ENCODE measurements at places on chromosomes 12 and 14.

DNA sequence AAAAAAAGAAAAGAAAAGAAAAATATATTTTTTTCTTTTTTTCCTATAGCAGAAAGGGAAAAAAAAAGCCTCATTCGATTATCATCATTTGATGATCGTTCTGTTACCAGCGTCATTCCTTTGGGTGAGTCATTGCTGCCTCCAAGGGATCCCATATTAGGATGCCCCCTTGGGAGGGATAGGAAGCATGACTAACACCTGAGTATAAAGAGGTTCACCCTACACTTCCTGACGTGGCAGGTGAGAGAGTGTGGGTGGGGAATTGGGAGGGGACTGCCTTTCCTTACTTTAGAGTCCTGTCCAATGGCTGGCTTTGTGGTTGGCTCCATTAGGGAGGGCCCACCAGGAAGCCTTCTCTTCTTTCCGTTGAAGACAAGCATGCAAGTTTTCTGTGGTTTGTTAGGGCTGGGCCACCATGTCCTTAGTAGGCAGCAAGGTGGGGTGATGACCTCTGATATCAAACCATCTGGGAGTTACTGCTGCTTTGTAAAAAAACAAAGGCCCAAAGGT, 56.1 kb upstream of the FUT8 start:
- DNase-seq: peak; percentile 86

- DNase-seq: no peak
Measured at GRCh38 chr14:101719045-101719645, 42.4 kb upstream of the PPP2R5C start.

DNA sequence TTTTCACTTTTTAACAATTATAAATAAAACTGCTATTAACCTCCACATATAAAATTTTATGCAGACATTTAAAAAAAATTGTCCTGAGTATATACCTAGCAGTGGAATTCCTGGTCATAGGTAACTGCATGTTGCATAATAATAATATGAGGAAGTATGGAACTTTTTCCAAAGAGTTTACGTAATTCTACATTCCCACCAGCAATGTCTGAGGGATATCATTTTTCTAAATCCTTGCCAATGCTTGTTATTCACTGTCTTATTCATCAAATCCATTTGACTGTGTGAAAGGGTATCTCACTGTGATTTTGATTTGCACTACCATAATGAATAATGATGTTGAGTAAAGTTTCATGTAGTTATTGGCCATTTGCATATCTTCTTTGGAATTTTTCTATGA, 393.8 kb downstream of the LRFN5 start:
- no peak for DNase-seq

GRCh38 chr14:24816929-24817211, 182.9 kb upstream of the GZMB start:
- no peak for DNase-seq

DNA sequence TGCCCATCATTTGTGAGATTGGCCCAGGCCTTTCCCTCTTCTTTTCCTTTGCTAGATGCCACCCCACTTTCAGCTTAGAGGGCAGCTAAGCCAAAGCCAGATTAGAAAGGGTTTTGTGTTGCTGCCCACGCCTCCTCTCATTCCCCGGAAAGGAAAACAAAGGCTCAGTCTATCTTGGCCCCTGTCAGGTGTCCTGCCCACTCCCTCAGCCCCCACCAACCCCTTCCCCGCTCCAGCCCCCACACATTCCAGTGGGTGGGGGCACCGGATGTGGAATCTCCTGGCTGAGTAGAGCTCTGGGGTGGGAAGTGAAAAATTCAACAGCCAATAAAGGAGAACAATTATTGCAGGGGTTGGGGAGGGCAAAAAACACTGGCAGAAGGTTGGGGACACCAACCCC, 2.2 kb downstream of the BLOC1S1 start:
- DNase-seq: no peak

DNA sequence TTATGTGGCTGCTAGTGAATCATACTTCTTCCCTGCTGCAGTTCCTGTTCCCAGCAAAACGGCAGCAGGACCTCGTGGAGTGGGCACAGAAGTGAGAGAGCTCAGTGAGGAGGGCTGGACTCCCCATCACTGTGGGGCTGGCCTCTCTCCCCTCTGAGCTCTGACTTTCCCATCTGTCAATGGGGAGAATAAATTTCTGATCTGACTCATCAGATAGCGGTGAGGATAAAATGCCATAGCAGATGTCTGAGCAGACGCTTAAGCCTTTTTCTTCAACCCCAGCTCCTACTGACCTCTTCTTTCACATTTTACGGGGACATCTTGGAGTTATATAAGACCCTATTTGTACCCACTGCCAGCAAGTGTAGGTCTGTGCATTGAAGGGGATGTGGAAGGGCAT, 116.6 kb downstream of the CRACR2A start:
- no peak for DNase-seq

GRCh38 chr12:102396276-102396675, 84.1 kb downstream of the IGF1 start:
- no peak for DNase-seq

DNA sequence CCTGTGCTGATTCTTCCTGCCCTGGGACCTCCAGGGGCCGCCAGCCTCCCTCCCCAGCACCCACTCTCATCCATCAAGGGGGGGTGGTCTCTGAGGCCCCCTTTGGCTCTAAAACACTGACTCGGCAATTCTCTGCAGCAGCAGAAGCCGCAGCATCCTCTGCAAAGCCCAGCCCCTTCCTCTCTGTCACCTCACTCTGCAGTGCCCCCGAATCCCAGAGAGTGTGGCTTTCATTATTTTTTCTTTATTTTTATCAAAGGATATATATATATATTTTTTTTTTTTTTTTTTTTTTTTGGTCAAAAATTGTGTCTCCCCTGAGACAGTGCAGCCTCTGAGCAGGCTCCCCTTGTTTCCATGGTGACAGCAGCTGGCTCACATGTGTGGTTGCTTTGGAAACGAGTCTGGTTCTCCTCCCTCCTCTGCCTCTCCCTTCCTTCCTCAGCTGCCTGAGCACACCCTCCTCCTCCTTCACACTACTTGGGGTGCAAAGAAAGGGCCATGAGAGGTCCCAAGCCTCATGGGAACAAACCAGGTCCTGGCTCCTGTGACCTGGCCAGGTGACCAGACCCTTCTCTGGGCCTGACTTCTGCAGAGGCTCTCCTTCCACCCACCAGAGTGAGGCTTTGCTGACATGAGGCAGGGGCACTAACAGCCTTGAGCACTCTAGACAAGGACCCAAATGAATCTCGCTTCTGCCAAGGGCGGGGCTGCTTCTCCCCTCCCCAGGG, 100.5 kb downstream of the LRRC74A start:
- DNase-seq: peak; percentile 88

DNA sequence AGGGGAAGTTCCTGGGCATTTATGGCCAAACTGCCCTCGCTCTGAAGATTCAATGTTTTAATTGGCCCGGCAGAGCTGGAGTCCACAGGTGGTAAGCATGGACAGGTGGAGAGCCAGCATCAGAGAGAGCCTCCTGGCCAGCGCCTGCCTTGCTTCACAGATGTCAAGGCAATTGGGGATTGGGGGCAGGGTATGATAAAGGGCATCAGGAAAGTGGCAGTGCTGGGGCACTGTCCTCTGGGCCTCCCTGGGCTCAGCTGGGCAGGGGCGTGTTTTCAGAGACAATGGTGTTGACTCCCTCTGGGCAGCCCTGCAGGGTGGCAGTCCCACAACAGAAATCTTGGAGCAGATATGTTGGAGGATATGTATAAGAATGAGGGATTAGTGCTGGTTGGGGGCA, 237.3 kb downstream of the CACNA1C start:
- DNase-seq: no peak

DNA sequence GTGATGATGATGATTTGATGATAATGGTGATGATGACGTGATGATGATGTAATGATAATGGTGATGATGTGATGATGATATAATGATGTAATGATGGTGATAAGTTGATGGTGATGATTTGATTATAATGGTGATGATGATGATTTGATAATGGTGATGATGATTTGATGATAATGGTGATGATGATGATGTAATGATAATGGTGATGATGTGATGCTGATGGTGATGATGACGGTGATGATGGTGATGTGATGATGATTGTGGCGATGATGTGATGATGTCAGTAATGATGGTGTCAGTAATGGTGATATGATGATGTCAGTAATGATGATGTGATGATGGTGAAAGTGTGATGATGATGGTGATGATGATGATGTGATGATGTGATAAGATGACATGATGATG, 613.4 kb downstream of the AACS start:
- no peak for DNase-seq

- DNase-seq: no peak
Measured at GRCh38 chr14:78248501-78249090, 78.4 kb downstream of the NRXN3 start.

DNA sequence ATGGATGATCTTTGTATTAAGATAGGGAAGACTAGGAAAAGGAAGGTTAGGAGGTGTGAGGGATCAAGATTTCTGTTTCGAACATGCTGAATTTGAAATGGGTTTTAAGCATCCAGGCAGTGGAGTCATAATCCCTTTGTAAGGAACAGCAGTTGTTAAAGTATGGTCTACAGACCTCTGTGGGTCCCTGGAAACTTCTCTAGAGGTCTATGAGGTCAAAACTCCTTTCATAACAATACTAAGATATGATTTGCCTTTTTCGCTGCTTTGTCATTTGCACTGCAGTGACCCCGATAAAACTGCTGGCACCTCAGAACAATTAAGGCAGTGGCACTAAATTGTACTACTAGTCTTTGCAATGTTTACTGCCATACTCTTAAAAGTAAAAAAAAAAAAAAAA, 1.5 kb downstream of the RAD51AP1 start:
- DNase-seq: no peak

GRCh38 chr14:29353513-29353912, 574.1 kb downstream of the PRKD1 start:
- DNase-seq: no peak

DNA sequence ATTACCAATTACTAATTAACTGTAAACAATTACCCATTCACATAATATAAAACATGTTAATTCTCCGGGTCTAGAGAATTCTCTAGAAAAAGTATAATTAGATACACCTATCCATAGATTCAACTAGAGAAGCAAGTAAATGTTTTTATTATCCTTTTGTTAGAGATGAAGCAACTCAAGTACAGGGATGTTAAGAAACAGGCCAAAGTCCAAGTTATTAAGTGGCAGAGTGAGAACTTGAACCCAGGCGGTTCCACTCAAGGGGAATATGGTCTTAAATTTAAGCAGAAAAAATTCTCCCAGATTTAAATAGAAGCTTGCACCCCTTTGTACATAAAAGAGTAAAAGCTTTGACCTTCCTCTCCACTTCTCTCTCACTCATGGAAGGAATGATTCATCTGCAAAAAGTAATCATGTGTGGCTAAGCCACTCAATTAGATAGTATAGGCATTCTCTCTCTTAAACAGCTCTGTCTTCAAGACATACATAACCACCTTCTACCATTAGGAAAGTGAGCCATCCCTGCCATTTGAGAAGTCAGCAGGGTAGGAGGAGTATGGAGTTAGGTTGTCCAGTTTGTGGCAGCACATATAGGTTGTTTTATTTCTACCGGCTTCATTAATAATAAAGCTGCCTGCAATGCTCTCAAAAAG, 34.1 kb downstream of the ERGIC2 start:
- DNase-seq: no peak

DNA sequence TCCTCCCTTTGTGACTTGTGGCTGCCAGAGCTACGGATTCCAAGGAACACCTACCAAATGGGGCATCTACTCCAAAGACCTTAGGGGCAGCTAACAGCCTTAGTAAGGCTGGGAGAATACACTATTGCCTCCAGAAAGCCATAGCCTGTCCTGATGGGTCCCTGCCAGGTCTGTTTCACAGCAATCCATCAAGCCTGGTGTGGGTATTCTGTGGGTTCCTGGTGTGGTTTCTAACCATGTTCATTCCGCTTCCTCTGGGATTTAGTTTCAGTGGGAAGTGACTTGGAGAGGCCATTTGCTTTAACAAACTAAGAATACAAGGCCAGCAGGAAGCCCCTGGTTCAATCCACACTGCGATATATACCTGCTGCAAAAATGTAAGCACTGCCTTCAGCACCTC, 220.5 kb downstream of the FOXN3 start:
- DNase-seq: no peak

DNA sequence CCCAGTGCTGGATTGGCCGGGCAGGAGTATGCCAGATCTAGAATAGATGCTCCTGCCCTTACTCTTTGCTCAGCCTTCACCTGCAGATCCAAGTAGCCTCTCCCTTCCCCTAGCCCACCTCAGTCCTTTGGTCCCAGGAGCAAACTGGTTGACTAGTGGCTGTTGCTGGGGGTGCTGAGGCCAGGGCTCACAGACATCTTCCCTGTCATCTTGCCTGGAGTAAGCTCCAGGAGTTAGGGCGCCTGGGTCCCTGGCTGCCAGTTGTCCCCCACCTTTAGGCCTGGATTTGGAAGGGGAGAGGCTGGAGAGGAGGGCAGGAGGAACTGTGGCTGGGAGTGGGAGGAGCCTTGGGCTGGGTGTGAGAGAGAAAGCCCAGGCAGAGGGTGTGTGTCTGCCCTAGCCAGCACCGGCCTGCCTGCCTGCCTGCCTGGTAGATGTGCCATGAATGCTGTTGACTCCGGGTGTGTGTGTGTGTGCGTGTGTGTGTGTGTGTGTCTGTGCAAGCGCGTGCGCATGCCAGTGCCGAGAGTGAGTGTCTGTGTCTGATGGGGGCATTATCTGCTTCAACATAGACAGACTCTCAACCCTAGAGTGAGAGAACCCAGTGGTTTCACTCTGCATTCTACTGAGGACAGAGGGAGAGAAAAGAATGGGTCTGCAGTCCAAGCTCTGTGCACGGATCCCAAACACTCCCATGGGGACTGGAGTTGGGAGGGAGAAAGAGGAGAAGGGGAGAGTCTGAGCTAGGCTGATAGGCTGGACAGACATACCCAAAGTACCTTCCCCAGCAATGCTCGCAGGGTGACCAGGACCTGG, 845 bp upstream of the RARG start:
- DNase-seq: peak; percentile 68

DNA sequence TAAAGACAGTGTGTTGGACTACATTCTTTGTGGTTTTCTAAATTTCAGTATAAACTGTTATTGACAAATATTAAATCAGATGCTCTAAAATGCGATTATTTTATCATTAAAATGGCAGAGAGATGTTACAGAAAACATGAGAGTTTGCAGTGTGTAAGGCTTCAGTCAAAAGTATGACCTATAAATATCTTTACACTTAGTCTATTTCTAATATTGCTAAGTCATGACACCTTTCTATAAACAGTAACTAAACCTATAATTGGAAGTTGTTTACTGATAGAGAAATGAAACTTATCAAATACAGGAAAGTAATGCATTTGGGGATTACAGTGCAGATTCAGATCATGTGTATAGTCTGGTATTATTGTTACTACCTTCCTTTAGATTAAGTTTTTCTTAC, 68.9 kb upstream of the YARS2 start:
- no peak for DNase-seq

DNA sequence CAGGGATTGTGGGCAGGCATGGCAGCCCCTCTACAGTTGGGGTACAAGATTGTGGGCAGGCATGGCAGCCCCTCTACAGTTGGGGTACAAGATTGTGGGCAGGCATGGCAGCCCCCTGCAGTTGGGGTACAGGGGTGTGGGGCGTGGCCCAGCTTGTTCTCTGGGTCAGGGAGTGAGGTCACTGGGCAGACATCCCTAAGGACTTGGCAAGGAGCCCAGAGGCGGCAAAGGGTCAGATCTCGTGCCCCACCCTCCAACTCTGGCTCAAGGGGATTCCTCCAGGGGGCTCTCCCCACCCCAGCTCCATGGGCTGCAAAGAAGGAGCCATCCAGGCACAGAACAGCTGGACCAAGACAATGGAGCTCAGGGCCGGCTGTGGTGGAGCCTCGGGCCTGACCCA, 25.8 kb upstream of the NUDT14 start:
- DNase-seq: no peak
